Activated gamma-delta T cell treated with Interleukin-2 at 50 U/mL for 16 hours (primary cell): ENCODE measurements at places on chromosomes 2 and 18.

GRCh38 chr2:121076498-121076820, 208.5 kb downstream of the TFCP2L1 start:
- no peak for DNase-seq

DNA sequence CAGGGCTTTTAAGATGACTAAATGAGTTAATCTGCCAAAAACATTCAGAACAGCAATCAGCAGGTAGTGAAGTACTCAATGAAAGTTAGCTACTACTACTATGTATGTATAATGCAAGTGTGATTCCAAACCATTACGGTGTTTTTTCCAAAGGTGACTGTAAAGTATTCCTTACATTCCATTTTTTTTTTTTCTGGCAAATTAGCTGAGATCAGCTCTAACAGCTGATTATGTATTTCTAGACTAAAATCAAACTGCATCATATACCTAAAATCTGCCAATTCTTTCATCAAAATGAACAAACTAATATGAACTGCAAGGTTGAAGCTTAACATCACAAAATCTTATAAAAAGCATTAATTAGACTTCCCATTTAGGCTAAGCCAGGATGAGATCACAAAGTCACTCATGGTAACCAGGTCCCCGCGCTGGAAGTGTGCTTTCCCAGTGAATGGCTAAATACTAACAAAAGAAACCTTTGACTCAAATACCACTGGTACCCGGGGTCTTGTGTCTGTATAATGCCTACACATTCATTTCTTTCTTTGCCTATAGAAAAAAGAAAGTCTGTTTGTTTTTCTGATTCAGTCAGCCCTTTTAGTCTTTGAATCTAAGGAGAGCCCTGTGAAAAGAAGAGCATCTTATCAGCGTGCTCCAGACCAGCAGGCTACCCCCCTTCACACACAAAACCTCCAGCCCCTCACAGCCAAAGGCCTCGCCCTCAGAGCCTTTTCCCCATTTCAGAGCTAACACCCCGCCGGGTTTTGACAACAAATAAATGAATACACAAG, 88.3 kb downstream of the RBMS1 start:
- no peak for DNase-seq

- DNase-seq: no peak
Measured at GRCh38 chr2:68108120-68108519, 45.3 kb upstream of the C1D start.

DNA sequence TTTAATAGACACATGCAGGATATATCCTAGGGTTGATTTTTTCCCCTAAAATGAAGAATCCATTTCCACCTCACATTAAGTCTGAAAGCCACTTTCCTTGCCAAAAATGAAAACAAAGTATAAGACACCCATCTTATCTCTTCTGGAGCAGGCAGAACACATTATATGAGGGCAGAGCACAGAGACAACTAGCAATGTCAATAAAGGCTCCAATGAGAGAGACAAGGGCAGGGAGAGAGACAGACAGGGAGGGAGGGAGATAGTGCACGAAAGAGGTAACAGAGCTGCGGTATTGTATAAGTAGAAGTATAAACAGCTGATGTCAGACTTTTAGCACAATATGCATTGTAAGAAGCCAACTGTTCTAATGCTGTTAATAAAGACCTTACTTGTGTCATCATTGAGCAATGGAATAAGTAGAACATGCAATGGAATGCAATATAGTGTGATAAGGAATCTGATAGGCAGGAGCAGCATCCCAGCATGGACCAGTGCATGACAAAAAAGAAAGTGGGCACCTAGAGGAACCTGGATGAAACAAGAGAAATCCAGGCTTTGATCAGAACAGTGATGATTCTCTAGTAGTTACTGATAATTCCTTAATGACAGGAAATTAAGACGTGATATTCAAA, 150.6 kb upstream of the TCF4 start:
- DNase-seq: no peak

DNA sequence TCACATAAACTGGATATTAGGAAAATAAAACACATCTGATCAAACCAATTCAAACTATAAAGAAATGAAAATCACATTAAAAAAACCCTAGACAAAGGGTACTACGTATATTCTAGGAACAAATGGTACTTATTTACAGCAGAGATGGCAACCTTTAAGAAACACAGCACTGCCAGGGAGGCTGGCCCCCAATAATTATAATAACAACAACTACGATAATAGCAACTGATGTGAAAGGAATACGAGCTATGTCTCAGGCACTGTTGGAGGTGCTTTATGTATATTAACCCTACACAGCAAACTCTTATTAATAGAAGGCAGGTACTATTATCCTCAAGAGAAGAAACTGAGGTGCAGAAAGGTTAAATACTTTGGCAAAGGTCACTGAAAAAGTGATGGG, 193.9 kb downstream of the NBAS start:
- no peak for DNase-seq
